ENCODE measurements at places on chromosomes 12 and 14.

DNA sequence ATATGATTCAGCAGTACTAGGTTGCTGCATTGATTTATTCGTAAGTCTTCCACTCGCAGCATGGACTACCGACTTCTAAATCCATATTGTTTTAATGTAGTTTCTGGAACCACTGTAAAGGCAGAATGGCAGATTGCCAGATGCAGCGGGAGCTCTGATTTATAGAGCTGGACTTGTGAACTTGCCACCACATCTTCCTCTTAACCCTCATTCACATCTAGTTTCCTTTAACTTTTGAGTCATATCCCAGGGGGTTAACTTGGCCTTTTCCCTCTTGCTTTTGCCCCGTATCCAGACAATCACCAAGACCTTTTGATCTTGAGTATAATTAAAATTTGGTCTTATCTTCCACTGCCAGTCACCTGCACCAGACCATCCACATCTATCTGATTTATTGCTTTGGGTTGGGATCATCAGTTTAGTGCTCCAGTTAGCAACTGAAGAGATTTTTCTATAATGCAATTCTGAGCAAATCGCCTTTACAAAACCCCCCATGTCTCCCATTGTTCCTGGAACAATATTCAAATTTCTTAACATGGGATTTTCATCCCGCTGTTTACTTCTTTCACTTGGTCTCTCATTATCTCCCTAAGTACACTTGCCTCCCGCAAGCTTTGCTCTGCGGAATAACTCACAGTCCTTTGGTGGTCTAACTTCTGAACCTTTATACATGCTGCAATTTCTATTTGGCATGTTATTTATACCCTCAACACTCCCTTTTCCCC is 130.5 kb downstream of the ACSS3 start:
- DNase-seq = no peak

DNA sequence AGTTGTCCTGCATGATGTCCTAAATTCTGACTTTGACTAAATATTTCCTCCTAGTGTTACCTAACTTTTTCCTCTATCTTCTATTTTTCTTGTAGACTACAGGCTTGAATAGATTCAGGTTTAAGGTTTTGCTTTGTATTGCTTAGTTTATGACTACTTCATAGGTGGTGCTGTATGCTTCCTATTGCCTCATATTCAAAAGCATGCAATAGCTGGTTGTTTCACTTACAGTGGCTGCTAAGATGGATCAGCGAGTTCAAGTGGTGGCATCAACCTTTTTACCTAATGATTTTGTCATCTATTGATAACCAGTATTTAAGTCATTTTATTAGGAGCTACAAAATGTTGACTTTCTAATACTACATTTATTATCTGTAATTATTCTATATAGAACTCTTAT is 36.3 kb upstream of the BICD1 start:
- DNase-seq = no peak

GRCh38 chr14:65421201-65421981 is 8.9 kb downstream of the FUT8 start:
- DNase-seq = no peak

- no peak for DNase-seq
These were observed 47.4 kb downstream of the NIN start for GRCh38 chr14:50783563-50783962.

- DNase-seq = no peak
These were observed 315.3 kb downstream of the BCL11B start for GRCh38 chr14:98956661-98957060.

DNA sequence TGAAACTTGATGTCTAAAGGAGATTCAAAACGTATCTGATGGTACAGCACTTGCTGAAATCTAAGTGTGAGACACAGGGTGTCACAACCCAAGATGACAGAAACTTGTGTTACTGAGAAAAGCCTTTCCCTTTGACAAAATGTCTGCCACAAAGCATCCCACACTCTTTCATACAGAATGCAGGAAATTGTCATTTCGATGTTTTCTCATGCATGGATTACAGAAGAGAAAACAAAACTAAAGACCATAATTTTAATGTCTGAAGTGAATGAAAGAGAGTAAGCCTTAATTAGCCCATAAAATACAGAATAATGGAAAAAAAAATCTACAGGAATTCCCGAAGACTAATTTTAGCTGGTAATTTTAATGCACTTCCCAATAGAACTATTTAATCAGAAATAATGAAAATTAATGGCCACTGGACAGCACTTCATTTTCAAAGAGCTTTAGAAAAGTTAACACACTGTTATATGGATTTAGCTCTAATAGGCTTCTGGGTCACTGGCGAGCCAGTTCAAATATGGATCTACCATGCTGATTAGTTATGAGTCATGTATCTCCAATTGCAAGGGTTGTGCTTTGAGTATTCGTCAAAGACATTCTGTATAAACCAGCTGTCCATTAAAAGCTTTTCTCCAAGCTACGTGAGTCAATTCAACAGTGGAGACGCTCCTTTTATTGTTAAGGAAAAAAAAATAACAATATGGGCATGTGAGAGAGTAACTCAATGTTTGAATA is 656.7 kb downstream of the SLC16A7 start:
- DNase-seq = no peak

DNA sequence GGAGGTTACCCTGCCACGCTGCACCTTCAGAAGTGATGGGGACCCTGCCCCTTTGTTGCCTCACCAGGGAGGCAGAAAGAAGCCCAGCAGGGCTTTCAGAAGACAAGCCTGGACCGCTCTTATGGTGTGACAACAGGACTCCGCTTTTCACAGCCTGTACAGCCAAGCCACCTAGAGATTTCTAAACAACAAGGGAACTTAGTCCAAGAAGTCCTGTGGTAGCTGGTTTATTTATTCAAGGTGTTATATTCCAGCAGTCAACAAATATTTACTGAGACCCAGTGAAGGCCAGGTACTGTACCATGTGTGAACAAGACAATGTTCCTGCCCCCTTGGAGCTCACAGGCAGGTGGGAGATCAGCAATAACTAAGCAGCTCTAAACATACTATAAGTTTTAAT is 4.0 kb upstream of the TMEM229B start:
- DNase-seq = no peak

- no peak for DNase-seq
These were observed 55.1 kb downstream of the SFSWAP start for GRCh38 chr12:131765961-131766360.

- no peak for DNase-seq
These were observed 238.8 kb downstream of the GXYLT1 start for GRCh38 chr12:41905759-41906297.

DNA sequence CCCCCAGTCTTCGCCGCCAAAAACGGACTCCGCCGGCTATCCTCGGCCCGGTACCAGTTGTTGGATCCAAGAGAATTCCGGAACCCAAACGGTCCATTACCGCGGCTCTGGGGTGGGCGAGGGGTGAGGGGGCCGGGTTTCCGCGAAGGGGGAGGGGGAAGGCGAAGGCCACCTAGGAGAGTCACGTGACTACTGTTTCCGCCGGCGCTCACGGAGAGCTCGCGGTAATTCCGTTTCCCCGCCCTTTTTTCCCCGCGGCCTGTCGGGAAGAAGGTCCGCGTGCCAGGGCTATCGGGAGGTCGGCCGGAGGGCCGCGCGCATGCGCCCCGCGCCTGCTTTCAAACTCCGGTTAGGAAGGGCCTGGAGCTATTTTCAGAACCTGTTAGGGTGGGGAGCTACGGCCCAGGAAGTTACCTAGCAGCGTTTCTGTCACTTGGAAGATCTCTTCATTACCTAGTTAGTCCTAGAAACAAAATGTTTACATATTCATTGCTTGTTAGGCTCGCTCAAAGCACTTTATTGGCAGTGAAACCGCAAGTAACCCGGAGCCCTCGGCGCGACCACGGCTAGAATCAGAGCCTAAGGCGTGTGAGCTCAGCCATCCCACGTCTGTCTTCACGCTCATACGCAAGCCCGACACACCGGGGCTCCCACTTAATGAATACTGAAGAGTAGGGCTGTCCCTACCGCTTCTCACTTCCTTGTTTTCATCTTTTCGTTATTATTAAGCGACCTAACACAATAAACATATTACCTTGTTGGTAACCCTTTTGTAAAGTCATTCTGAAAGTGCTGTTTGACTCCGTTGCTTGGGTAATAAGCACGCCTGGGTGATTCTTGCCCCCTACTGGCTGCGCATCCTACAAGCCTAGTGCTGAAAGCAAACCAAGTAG is 624 bp upstream of the SBNO1 start:
- DNase-seq = peak; percentile 98

- DNase-seq = no peak
These were observed 28.9 kb upstream of the PAPLN start for GRCh38 chr14:73208390-73208789.

- DNase-seq = peak; percentile 89
These were observed 3.7 kb upstream of the SETD1B start for GRCh38 chr12:121799842-121800693.

DNA sequence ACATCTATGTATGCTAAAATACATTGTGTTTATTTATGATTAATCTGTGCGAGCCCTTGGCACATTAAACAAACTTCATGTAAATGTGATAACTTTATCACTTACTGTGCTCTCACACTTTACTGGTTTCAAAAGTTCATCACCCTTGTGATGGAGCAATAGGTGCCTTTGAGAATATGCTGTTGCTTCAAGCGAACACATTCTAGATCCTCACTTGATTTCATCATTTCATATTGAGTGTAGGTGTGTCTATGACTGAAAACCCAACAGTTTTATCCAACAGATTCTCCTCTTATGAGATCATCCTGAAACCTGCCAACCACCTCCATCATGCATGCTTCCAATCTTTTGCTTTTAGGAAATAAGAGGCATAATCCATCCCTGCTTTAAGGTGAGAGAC is 854.4 kb downstream of the TMEM121 start:
- no peak for DNase-seq

- no peak for DNase-seq
These were observed 1.7 kb downstream of the NDRG2 start for GRCh38 chr14:21023174-21023573.

GRCh38 chr14:61564618-61565091 is 130.7 kb upstream of the HIF1A start:
- no peak for DNase-seq

DNA sequence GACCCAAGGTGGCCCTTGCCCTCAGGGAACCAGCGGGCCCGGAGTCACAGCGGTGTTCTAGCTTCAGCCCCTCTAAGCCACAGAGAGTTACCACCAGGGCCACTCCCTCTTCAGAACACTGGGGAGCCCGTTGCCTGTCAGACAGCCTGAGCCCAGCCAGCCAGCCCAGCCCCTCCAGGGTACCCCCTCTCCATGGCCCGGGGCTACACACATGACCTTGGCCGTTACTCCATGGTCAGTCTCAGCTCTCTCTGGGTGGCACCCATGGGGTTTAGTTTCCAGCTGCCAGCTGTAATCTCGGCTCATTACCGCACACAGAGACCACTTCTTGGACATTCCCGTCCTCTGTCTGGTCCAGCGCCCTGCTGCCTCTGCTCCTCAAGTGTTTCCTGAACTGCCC is 35.0 kb downstream of the PPP2R5C start:
- DNase-seq = no peak

DNA sequence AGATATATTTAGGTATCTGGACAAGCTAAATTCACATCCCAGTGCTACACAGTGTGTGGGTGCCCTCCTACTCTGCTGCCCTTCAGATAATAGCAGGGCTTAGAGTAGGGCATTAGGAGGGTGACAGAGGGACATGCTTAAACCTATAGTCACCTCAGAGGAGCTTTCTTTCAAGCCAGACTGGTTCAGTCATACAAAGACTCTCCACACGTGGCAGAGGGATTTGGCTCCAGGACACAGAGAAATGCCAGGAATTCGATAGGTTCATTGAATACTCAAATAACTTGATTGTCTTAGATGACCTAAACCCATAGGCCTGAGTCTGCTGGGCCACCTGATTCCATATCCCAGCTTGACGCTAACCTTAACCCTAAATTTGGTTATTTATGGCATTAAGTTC is 163.5 kb downstream of the TPH2 start:
- DNase-seq = no peak

DNA sequence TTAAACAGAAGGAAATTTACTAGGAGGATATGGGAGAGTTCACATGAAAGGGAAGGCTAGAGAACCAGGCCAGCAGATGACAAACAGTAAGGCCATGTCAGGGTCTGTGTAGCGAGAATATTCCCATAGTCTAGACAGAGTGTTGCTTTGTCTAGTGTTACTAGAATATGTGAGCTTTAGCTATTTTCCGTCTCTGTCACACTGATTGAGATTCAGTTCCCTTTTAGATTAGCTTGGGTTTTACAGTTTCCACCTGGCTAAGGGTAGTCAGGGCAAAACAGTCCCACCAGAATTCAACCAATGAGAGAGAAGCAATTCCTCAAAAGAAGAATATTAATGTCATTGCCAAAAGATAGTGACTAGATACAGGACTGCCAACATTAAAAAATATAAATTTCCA is 82.8 kb upstream of the MDM1 start:
- DNase-seq = no peak

GRCh38 chr14:101017209-101017608 is 113.7 kb upstream of the RTL1 start:
- no peak for DNase-seq

DNA sequence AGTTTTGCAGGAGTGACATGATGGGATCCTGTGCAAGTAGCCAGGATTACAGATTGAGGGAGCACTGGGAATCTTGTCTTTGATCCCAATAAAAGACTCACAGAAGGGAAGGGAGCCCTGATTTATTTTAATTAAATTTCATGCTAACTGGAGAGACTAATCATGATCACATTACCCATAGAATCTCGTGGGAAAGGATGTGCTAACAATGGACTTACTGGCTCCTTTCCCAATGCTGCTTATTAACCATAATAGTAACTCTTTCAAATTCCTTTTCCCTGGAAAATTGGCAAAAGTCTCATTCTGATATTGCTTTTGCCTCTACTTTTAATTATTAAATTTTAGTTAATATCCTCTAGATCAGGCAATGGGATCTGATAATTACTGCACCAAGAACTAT is 174.8 kb upstream of the AVPR1A start:
- DNase-seq = no peak

DNA sequence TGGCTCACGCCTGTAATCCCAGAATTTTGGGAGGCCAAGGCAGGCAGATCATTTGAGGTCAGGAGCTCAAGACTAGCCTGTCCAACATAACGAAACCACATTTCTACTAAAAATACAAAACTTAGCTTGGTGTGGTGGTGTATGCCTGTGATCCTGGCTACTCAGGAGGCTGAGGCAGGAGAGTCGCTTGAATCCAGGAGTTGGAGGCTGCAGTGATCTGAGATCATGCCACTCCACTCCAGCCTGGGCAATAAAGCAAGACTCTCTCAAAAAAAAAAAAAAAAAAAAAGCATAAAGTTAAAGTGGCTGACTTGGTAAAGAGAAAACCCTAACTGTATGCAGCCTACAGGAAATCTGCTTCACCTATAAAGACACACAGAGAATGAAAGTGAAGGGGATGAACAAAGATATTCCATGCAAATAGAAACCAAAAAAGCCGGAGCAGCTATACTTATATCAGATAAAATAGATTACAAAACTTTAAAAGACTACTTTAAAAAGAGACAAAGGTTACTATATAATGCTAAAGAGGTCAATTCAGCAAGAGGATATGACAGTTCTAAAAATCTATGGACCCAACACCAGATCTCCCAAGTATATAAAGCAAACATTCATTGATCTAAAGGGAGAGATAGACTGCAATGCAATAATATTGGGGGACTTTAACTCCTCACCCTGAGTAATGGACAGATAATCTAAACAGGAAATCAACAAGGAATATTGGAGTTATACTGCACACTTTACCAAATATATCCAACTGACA is 4.1 kb downstream of the CLEC2B start:
- no peak for DNase-seq
